ENCODE measurements at places on chromosomes 5 and 9.

DNA sequence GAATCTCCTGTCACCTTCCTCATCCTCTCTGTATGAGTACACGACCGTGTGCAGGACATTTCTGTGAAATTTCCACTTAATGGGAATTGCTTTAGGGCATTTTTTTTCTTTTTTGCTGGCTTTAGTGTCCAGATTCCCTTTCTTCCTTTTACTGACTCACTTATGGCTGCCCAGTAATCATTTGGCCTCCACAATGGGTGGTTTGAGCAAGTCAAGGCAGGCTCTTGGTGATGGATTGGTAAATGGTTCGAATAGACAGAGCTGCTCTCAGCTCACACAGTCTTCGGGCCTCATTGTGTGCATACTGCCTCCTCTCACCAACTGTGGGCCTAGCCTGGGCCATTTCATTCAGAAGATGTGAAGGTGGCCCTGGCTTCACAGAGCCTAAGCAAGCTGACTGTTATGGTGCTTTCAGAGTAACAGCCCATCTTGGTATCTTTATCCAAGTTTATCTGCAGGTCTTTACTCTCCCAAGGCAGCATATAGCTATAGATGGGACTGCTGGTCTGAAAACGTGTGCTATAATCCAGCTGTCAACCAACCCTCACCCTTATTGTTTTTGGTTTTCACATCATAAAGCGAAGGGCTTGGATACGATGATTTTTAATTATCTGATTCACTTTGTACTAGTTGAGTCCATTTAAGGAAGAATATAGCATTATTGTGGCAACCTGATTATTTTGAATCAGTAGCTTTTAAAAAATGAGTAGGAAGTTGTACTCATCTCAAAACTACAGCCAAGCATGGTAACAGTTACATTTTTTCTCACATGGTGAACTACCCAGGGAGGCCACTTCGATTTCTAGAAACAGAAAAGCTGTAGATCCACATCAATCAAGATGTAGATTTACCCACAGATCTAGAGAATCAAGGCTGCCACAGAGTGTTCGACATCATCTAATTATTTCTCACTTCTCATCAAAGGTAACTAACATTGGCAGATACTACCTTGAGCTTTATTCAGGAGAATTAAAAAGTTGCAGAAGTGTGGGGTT lies 50.4 kb upstream of the CKMT2 start:
- no peak for DNase-seq

- no peak for DNase-seq
Observed at GRCh38 chr9:34989946-34990635, 546 bp downstream of the DNAJB5 start.

- no peak for DNase-seq
Observed at GRCh38 chr5:64978546-64978945, 209.8 kb downstream of the CWC27 start.

DNA sequence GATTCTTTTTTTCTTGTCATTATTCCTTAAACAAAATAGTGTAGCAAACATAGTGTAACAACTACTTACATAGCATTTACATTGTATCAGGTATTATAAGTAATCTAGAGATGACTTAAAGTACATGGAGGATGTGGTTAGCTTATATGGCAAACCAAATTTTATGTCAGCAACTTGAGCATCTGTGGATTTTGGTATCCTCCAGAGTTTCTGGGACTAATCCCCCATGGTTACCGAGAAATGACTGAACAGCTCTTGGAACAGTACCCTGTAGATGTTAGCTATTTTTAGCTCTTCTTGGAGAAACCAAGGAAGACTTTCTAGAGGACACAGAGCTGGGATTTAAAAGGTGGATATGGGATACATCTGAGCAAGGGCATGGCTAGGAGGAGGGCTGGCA lies 157.6 kb upstream of the KLF4 start:
- no peak for DNase-seq

DNA sequence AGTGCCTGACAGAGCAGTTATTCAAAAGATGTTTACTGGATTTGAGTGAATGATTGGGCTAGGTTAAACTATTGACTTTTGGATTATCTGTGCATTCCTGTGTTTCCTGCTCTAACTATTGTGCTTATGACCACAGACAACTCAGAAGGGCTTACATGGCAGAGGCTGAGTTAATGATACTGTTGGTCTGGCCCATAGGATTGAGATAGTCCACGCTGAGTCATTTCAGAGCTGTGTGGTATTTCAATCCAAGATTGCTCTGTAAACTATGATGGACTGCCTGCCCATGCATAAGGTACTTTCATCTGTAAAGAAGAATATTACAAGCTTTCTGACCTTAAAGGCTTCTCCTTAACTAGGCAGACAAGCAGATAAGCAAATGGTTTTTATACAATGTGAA lies 49.1 kb upstream of the SLIT3 start:
- DNase-seq = no peak

DNA sequence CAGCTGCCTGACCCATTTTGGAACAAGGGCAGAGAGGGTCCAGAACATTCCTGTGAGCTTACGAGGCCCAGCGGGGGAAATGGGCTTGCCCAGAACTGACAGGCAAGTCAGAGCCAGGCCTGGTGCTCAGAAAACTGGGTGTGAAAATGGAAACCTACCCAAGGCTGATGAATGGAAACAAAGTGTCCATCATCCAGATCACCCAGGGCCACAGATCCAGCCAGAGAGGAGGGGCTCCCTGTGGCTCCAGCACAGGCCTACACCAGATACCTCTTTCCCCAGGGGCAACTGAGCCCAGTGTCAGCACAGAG lies 3.1 kb downstream of the CLTB start:
- DNase-seq = no peak

DNA sequence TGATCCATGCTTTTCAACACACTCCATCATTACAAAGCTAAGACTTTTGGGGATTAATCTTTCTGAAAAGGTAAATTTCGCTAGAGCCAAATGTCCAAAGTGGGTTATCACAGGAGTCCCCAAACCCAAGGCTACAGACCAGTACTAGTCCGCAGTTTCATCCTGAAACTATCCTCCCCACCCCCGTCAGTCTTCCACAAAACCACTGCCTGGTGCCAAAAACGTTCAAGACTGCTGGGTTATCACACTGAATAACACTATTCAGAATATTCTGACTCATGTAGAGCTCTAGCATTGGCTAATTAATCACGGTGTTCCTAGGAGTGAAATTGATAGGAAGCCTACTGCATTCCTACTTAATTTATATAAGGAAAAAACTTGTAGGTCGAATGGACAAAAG lies 24.7 kb downstream of the ERP44 start:
- DNase-seq = no peak

- no peak for DNase-seq
Observed at GRCh38 chr9:88446728-88447127, 58.5 kb downstream of the SPIN1 start.

DNA sequence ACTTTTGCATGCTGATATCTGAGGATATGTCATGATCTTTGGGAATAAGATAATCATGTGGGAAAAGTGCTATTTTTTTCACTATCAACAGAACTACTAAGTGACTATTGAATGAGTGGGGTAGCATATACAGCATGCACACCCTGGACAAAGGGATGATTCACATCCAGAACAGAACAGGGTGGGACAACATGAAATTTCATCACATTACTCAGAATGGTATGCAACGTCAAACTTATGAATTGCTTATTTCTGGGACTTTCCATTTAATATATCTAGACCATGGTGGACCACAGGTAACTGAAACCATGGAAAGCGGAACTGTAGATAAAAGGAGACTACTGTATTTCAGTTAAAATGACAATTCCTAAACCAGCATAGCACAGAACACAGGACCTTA lies 370.0 kb downstream of the HINT1 start:
- DNase-seq = no peak

DNA sequence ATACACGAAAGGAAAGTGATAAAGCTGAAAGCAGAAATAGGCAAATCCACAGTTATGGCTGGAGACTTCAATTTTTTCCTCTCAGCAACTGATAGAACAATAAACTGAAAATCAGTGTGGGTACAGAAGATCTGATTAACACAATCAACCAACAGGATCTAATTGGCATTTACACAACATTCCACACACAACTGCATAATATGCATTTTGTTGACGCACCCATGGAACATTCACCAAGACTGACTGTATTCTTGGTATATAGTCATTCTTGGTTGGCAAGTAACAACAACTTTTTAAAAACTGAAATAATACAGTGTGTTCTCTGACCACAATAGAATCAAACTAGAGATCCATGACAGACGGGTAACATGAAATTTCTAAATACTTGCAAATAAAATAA lies 218.7 kb upstream of the S1PR3 start:
- no peak for DNase-seq

DNA sequence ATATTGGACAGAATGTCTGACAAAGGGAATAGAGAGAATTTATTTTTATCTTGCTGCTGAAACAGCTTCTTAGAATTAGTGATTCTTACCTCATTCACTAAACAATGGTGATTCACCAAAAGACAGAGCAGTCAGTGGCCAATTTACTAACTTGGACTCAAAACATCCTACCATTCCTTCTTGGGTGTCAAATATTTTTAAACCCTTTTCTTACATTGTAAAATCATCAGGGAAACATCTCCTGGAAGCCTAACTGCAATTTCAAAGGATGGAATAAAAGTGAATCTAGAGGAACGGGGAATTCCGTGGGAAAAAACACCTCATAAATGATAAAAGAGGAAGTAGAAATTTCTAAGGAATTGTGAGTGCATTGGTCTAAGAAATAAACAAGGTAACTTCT lies 97.7 kb downstream of the LHFPL2 start:
- no peak for DNase-seq

DNA sequence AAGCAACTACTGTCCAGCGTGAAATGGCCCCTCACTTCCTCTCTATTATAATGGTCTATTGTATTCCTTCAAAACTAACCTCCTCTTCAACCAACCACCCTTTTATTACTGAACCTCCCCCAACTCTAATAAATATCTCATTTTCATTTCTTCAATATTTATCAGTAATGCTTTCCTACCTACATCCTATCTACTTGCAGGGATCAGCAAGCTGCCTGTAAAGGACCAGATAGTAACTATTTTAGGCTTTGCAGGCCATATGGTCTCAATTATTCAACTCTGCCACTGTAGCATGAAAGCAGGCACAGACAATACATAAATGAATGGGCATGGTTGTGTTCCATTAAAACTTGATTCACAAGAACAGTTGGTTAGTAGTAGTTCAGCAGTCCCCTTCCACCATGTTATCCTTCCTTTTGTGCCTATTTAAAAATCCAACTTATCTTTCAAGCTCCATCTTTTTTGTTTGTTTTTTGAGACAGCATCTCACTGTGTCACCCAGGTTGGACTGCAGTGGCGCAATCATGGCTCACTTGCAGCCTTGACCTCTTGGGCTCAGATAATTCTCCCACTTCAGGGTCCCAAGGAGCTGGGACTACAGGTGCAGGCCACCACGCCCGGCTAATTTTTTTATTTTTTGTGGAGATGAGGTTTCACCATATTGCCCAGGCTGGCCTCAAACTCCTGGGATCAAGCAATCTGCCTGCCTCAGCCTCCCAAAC lies 45.8 kb downstream of the PCDHGC5 start:
- DNase-seq = no peak

DNA sequence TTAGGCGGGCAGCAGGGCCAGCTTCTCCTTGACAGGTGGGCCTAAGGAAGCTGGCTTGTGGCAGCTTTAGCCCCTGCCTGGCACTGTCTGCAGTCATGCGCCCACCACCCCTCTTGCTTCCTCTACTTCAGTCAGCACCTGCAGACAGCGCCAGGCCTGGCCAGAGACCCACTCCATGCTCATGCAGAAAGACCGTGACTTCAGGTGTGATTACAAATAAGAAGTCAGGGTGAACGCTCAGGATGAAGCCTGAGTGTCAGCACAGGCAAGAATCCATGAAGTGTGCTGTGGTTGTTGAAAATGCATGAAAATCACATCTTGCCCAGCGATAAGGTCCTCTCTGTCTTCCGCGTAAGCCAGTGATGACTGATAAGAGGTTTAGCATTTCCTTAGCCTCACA lies 3.4 kb downstream of the CSF2 start:
- DNase-seq = no peak

GRCh38 chr5:80623999-80624398 lies 30.5 kb upstream of the MSH3 start:
- DNase-seq = no peak

DNA sequence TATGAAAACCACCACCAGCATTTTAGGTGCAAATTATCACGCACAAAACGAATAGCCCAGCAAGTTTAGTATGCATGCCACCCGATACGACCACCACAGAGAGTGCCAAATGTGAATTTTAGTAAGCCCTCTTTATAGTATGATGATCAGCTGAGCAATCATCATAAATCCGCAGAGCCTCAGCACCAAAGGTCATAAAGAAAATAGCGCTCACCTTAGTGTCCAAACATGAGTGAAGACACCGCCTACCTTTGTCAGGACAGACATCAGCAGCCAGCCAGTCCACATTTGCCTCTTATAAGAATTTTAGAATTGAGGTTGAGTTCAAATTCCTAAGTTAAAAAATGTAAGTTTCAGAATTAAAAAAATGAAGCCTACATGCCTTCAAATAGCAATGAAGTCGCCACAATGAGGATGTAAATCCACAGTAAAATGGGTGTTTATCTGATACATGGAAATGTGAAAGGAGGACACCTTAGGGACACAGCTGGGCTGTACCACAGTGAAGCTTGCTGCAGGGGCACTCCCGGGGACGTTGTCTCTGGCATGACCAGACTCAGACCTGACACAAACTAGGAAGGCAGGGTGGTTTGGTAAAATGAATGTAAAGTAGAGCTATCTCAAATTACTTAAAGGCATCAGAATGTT lies 149.0 kb downstream of the AUH start:
- DNase-seq = no peak

- DNase-seq = no peak
Observed at GRCh38 chr5:121164632-121165031, 687.0 kb upstream of the FTMT start.

GRCh38 chr5:52758014-52758413 lies 29.7 kb upstream of the ITGA1 start:
- no peak for DNase-seq
